ENCODE measurements at places on chromosomes 6 and 20.

DNA sequence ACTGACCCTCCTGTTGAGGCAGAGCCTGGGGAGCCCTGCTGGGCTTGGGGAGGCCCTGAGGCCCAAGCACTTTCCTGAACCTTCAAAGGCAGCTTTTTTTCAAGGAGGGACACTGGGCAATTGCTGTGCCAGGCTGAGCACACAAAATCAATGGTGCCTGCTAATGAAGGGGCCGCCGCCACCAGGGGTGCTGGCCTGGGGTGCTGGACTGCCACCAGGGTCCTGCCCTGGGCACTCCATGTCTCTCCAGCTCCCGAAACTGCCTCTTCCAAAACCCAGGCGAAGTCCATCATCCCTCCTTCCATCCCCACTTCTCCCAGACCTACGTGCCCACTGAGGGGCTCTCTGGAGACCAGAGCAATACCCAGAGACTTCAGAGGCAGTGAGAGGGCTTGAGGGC lies 145.6 kb downstream of the GRM4 start:
- no peak for DNase-seq

- no peak for DNase-seq
Observed at GRCh38 chr20:34705008-34705396, 858 bp downstream of the TP53INP2 start.

DNA sequence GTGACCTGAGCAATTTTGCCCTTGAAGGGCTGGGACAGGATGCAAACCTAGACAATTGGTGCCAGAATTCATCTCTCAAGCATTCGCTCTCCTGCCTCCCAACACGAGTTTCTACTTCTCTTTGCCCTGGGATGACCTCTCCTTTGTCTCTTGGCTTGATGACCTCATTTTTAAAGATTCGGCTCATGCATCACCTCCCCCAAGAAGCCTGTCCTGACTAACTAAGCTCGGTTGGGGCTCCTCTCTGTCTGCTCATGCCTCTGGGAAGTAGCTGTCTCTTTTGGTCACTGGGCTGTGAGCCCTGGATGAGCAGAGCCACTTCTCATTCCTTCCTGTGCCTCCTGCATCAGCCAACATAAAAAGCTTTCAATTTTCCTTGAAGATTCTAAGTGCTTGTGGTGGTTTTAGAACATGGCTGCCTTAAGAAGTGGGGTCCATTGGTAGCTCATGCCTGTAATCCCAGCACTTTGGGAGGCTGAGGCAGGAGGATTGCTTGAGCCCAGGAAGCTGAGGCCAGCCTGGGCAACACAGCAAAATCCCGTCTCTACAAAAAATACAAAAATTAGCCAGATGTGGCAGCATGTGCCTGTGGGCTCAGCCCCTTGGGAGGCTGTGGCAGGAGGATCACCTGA lies 11.1 kb upstream of the TCF15 start:
- no peak for DNase-seq

- DNase-seq: no peak
Observed at GRCh38 chr6:11852061-11852651, 73.6 kb upstream of the ADTRP start.

DNA sequence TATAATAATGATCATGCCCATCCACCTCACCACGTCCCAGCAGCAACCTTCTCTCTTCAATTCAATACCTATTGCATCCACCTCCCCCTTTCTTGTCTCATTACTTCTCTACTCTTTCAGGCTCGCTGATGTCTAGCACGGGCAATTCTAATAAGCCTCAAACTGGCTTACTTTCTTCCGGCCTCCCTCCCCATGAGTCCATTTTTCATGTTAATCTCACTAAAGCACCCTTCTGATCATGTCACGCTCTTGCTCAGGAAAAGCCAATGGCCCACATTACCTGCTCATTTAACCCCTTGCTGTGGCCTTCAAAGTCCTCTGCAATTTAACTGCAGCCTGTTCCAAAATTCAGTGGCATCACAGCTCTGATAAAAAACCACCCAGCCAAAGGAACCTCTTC lies 105.1 kb downstream of the UTRN start:
- no peak for DNase-seq

DNA sequence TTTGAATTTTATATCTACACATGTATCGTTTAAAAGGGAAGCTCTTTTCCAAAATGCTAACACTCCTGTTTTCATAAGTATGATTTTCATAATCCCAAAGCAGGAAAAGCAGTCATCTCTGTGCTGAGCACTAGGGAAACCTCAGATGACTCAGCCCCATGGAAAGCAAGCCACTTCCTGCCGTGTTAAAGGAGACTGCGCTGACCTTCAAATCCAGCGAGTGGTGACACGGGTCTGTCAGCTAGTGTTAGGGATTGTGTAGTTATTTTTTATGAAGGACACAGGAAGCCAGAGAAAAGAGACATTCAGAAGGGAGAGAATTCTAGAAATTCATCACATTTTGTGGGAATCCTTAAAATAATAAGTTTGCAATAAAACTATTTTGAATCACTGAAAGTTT lies 57.0 kb upstream of the CD93 start:
- DNase-seq: no peak

- no peak for DNase-seq
Observed at GRCh38 chr20:41371371-41371770, 4.8 kb upstream of the EMILIN3 start.

- DNase-seq: no peak
Observed at GRCh38 chr6:119612911-119613381, 263.4 kb upstream of the MAN1A1 start.
